ENCODE measurements at places on chromosomes 2 and 18.

GRCh38 chr2:160355080-160355479 lies 138.5 kb downstream of the RBMS1 start:
- no peak for DNase-seq

DNA sequence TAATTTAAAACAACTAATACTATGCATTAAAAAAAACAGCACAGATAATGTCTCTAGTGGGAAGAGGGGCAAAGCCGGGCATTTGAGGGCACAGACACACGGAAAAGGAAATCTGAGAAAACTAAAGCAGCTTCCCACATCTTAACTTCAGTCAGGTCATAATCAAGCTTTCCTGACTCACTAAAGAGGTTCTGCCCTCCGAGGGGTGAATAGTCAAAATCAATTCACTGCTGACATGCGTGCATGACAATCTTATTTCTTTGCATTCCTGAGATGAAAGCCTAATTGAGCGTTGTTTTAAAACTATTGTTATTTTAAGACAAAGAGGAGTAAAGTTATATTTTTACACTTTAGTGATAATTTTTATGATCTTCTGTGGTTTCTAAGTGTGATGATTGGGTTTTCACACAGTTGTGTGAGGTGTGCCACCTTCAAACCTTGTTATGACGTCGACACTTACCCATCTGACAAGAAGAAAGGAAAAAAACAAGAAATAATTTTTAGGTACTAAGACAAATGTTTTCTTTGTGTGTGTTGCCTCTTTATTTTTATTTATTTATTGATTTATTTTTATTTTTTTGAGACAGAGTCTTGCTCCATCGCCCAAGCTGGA lies 90.9 kb downstream of the GATA6 start:
- no peak for DNase-seq

GRCh38 chr2:146879882-146880281 lies 964.9 kb upstream of the ACVR2A start:
- no peak for DNase-seq

GRCh38 chr2:145185696-145186095 lies 665.8 kb upstream of the ZEB2 start:
- DNase-seq: no peak

DNA sequence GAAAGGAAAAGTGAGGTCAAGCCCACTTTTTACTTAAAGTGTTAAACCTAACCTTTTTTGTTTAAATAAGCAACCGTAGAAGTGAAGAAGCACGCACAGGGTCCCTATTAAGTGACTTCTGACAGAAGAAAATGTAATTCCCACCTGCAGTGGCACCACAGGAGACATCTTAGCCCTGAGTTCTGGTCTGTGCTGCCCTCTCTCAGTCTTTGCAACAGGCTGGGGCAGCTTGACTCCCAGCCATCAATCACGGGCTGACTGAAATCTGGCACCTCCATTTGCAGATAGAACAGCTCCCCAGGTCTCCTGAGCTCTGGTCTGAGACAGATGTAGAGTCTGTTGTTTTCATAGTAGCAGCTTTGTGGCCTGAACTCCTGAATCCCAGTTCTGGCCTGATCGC lies 170.0 kb downstream of the LTBP1 start:
- DNase-seq: no peak

- no peak for DNase-seq
Observed at GRCh38 chr2:7881466-7881865, 800.4 kb upstream of the ID2 start.

DNA sequence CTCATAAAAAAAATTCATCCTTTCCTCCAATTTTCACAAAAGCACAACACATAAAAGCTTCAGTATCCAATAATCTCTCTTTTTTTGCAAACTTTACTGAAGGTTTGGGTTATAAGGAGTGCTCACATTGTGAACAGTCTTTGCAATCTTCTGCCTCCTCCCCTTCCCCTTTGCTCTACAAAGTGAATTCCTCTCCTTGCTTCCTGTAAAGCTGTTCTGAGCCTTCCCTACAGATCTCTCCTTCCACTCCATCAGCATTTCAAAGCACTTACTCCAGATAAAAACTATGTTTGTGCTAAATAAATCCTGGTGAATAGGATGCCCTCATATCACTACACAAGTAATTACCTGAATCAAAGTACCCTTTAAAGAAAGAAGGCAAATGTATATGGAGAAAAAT lies 4.6 kb upstream of the PDK1 start:
- DNase-seq: no peak

GRCh38 chr2:10571057-10571456 lies 118.7 kb downstream of the NOL10 start:
- DNase-seq: no peak

- DNase-seq: no peak
Observed at GRCh38 chr2:236341721-236342120, 77.5 kb upstream of the ASB18 start.

DNA sequence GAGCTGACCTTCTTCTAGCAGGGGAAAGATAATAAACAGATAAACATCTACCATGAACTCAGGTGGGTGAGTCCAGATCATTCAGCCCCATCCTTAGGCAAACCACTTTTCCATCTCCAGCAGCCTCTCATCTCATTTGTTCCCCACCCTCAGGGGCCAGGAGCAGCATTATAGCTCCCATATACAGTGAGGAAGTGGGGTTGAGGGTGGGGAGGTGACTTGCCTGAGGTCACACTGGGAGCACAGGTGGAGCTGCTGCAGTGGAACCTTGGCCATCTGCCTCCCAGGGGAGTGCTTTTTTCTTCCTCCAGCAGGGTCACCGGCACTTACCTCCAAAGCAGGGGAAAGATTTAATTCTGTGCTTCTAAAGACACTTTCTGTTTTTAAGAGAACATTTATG lies 212.5 kb upstream of the SMAD2 start:
- DNase-seq: no peak

DNA sequence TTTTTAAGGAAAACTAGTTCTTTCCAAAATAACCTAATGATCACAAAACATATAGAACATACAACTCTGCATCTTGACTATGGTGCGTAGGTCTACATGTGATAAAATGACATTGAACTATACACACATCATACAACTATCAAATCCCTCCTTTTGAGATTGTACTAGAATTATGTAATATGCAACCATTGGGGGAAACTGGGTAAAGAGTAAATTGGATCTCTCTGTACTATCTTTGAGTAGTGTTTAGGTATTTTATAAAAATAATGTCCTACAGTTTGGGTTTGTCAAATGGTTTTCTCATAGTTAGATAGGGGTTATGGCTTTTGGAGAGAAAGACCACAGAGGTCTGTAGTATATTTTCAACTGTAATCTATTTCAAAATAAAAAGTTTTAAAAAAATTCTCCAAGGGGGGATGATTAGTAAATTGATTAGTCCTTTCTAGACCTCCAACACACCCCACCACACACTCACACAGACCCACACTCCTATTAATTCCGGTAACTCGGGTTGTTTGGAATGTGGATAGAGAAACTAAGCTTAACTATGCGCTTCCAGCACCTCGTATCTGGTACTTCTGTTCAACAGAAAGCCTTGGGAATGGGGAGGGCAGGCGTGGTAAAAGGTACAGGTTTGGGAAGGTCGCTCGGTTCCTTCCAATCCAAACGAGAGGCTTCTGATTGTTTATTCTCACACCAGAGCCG lies 695 bp upstream of the BIRC6 start:
- DNase-seq: no peak

- no peak for DNase-seq
Observed at GRCh38 chr2:6449343-6449742, 416.4 kb downstream of the CMPK2 start.

GRCh38 chr2:88950010-88950409 lies 258.5 kb downstream of the RPIA start:
- peak; percentile 3 for DNase-seq

DNA sequence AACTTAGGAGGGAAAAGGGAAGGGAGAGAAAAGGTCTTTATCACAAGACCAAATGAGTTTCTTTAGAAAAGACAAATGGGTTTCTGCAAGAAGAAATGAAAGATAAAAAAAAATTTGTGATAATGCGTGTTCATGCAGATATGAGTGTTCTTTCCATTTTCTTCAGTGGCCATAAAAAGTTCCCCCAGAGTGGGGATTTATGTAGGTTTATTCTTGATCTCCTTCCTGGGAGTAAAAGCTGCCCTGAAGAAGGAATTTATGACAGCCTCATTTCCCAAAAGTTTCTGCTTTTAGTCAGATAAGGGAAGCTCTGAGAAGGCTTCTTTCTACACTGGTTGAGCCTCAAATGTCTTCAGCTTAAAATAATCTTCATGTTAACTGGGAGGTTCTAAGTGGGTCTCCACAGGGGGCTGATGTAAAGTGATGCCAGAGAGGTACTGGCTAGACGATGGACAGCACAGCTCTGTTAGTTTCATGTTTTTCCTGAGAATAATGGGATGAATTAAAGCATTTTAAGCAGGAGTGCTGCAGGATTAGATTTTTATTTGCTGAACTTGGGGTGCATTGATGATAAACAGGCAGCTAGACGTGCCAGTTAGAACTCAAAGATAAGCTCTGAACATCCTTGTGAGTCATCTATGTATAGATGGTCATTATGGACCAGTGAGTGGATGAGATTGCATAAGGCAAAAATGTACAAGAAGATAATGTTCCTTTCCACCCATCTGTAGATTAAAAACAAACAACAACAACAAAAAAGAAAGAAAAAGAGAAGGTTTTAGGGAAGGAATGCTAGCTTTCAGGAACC lies 99.4 kb upstream of the MSH2 start:
- no peak for DNase-seq

- DNase-seq: no peak
Observed at GRCh38 chr2:178018141-178018540, 54.4 kb downstream of the PDE11A start.

GRCh38 chr2:134235510-134236144 lies 18.2 kb upstream of the MGAT5 start:
- DNase-seq: no peak

DNA sequence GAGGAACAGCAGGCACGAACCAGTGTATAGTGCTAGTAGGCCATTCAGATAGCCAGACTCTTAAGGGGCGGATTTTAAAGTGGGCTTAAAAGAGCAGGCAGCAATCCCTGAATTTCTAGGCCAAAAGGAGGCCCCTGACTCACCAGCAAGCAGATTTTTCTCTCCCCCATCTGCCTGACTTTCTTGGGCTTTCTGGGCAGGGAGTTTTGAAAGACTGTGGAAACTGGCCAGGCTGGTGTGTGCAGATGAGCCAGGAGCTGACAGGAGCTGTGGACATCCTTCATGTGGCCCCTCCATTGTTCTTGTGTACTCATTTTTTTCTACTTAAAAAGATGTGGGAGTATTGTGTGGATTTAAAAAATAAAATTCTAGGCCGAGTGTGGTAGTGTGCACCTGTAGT lies 59.0 kb downstream of the GLI2 start:
- no peak for DNase-seq

GRCh38 chr2:23360571-23361125 lies 24.3 kb upstream of the KLHL29 start:
- DNase-seq: no peak

DNA sequence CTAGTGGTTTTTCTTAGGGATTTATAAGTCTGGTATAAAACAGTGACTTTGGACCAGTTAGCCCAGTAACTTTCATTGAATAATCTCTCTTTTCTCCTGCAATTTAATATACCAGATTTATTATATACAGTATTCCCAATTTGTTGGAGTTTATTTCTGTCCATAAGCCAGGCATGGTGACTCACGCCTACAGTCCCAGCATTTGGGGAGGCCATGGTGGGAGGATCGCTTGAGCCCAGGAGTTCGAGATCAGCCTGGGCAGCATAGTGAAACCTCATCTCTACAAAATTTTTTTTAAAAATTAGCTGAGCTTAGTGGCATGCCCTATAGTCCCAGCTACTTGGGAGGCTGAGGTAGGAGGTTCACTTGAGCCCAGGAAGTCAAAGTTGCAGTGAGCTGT lies 26.7 kb downstream of the CNNM4 start:
- DNase-seq: no peak

GRCh38 chr2:220226546-220226945 lies 599.1 kb downstream of the SLC4A3 start:
- DNase-seq: no peak

DNA sequence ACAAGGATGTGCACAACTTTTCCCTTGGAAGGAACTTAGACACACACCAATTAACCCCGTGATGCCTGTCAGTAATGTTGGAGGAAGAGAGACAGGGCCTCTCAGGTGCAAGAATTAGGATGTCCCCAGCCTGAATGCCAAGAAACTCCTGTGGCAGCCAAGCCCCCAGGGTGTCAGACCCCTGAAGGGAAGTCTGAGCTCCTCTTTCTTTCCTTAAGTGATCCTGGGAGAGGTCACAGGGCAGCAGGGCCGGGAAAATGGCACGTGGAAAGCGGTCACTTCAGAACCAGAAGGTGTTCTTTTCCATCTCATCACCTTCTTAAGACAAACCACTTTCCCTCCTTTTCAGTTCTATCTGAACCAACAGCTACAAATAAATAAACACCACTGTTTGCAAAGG lies 185.9 kb downstream of the ANAPC1 start:
- no peak for DNase-seq

- no peak for DNase-seq
Observed at GRCh38 chr18:56173542-56174220, 464.7 kb downstream of the TXNL1 start.

DNA sequence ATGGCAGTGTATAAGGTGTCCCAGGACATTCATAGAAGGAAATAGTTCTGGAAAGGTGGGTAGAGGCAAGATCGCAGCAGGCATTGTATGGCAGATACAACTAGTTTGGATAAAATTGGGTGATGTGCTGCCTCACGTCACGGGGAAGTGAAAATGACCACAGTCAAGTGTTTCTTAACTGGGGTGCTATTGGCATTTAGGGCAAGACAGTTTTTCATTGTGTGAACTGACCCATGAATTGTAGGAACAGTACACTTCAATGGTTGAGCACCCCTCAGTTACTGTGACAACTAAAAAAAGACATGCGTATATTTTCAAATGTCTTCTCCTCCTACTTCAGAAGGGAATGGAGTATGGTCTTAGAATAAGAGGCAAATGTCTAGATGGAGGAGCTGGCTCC lies 22.3 kb upstream of the CYRIA start:
- no peak for DNase-seq

DNA sequence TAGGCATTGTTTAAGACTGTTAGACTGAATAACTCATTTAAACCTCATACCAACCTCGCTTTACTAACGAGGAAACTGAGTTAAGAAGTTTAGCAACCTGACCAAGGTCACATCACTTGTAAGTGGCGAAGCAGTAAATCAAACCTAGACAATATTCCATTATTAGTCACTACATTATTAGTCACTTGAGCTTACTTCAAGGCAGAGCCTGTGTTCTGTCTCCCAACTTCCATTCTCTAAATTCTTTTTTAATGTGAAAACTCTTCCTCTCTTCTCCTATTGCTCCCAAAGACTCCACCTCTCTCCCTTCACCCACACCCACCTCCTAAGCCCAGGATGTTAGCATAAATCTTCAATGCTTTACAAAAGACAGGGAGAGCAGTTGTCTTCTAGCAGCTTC lies 156.5 kb downstream of the ARL6IP6 start:
- no peak for DNase-seq

- DNase-seq: no peak
Observed at GRCh38 chr2:142188562-142188961, 57.7 kb upstream of the LRP1B start.

DNA sequence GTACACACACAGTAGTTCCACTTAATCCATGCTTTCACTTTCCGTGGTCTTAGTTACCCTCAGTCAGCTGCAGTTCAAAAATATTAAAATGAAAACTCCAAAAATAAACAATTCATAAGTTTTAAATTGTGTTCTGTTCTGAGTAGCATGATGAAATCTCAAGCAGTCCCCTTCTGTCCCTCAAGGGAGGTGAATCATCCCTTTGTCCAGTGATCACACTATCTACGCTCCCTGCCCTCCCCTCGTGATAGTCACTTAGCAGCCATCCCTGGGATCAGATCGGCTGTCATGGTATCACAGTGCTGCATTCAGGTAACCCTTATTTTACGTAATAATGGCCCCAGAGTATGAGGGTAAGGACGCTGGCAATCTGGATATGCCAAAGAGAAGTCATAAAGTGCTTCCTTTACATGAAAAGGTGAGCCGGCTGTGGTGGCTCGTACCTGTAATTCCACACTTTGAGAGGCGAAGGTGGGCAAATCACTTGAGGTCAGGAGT lies 5.8 kb upstream of the RTN4 start:
- no peak for DNase-seq
